Cerebellum (tissue), 4 donors: ENCODE measurements at places on chromosomes 13 and 19.

GRCh38 chr19:33505148-33505547 is 16.4 kb downstream of the PEPD start:
- DNase-seq: no peak

- no peak for DNase-seq
These were observed 142.2 kb upstream of the ZNF507 start for GRCh38 chr19:32203161-32203560.

- DNase-seq: no peak
These were observed 13.2 kb downstream of the CBY2 start for GRCh38 chr13:45715351-45715750.

DNA sequence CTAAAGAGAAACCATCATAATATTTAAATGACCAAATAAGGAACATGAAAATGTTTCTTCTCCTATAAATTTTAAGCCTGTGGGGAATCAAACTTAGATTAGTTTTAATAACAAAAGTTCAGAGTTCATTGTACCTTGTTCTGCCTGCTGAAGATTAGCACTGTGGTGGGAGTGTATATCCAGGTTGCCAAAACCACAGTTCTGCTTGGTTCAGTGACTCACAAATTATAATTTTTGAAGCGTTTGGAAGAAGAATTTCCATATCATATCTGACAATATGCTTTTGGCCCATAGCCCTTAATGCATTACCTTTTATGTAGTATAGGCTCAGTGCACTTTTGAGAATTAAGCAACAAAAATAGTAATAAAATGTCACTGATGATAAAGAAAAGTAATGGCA is 545.2 kb downstream of the GPC6 start:
- no peak for DNase-seq

- no peak for DNase-seq
These were observed 18.6 kb upstream of the POSTN start for GRCh38 chr13:37617173-37617572.

DNA sequence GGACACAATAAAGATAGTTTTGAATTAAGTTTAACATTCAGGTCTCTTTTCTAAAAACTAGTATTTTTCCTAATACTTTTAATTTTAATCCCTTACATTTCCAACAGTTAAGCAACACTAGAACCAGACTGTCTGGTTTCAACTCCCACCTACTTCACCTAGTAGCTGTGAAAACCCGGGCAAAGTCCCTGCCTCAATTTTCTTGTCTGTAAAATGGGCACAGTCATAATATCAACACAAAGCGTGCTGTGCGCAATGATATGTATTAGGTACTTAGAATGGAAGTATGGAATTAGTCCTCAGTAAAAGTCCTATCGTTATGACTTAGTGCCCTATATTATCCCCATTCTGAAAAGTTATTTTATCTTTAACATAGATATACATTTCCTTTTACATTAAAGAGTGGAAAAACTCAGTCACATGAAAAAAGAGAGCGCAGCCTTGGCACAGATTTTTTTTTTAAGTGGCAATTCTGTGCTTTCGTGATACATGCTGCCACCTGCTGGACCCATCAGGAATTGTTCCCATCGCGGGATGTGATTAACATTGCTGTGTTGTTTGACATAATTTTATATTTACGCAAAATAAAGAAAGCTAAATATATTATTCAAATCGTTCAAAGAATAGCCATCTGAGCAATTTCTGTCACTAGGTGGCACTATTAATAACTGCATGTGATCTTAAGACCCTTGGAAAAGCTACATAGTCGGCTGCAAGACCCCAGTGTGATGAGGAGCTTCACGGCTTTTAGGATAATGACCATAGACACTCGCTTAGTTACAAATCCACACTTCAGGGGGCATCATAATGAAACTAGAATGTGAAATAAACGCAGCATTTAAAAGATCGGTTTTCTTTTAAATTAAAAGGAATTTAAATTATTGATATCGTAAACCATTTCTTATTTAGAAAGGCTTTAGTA is 59.9 kb downstream of the LIG4 start:
- DNase-seq: peak; percentile 35

DNA sequence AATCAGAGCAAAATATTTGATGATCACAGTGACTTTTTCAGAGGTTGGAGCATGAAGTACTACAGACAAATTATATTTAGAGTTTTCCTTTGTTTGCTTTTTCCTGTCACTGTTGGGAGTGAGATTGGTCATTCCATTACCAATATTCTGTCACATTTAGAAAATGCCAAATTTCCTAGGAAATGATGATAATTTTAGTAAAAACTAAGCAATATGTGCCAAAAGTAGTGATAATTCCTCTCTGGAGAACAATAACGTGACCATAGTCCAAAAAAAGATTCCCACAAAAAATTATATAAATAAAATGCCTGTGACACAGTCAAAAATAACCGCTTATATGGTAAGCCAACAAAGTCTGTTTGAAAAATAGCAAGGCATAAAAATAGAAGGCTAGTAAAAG is 2719.4 kb downstream of the PCDH9 start:
- no peak for DNase-seq

GRCh38 chr19:55116859-55117662 is at the start of gene PPP1R12C:
TSS of gene PPP1R12C (minus strand) at chr19:55117637. CDS start at chr19:55117543, 94 bp downstream.
- DNase-seq: no peak

GRCh38 chr19:42433503-42434260 is 6.5 kb upstream of the LIPE start:
- DNase-seq: no peak

GRCh38 chr13:104920091-104920490 is 1615.4 kb downstream of the EFNB2 start:
- DNase-seq: no peak

- DNase-seq: no peak
These were observed 170.8 kb downstream of the KDM4B start for GRCh38 chr19:5139583-5140325.

DNA sequence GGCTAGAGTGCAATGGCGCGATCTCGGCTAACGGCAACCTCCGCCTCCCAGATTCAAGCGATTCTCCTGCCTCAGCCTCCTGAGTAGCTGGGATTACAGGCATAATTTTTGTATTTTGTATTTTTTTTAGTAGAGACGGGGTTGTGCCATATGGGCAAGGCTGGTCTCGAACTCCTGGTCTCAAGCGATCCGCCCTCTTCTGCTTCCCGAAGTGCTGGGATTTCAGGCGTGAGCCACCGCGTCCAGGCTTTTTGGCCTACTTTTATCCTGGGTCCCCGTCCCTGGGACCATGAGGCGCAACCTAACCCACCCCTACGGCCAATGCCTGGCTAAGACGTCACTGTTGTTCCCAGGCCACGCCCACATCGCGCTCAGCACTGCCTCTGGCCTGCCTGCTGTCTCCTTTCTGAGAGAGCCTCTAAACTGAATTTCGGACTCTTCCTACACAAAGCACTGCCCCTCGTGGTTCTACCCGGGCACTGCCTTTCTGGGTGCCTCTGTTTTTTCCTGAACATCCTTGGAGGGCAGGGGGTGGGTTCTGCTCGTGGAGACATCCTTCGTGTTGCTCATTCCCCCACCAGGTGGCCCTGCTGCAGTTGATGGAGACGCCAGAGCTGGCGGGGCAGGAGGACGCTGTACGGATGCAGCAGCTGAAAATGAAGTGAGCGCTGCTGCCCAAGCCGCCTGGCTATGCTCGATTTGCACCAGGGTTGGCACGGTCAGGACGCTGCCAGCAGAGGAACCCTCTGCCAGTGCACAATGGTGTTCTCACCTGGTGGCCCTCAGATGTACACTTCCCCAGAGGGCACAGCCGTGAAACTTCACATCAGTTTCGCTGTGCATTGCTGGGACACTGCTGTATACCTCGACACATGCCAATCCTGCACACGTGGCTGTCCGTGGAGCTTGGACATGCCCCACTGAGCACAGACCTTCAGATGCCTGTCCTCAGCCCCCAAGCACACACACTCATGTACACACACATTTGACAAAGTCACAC is 2.0 kb downstream of the REX1BD start:
- peak; percentile 93 for DNase-seq

DNA sequence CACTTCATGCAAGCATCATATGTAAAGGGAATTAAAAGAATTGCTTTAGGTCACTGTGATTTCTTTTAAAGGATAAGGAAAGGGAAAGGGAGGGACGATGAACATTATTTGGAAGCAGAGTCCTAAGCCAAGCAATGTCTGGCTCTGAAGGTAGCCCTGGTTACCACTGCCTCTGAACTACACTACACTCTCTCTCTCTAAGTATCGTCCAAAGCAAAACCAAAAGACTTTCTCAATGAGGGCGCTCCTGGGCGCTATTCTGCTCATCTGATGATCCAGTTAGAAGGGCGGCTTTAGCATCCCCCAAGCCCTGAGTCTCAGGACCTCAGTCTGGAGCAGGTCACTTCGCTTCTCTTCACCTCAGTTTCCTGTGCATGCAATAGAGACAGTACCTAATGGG is 26.2 kb downstream of the FOXO1 start:
- DNase-seq: no peak

DNA sequence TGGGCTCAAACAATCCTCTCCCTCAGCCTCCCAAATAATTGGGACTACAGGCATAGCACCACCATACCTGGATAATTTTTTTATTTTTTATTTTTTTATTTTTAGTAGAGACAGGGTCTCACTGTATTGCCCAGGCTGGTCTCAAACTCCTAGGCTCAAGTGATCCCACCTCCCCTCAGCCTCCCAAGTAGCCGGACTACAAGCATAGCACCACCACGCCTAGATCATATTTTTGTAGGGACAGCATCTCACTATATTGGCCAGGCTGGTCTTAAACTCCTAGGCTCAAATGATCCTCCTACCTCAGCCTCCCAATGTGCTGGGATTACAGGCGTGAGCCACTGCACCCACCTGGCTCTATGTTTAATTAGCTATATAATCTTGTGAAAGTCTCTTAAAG is 114.2 kb downstream of the TRPC4 start:
- DNase-seq: no peak

DNA sequence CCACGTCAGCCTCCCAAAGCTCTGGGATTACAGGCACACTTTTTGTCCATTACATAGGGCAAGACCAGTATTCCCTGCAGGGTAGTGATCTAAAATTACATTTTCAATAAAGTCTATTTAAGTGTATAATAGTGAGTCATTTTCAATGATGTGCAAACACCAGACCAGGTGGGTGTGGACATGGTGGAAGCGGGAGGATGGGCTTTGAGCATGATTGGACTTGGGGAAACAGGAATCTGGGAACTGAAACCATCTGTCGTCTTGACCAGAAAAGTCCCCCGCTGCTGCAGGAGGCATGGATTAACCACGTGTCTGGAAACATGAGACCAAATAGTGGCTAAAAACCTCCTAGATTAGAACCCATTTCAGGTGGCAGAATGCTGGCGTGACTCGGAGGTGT is 4.9 kb downstream of the FXYD3 start:
- peak; percentile 66 for DNase-seq

DNA sequence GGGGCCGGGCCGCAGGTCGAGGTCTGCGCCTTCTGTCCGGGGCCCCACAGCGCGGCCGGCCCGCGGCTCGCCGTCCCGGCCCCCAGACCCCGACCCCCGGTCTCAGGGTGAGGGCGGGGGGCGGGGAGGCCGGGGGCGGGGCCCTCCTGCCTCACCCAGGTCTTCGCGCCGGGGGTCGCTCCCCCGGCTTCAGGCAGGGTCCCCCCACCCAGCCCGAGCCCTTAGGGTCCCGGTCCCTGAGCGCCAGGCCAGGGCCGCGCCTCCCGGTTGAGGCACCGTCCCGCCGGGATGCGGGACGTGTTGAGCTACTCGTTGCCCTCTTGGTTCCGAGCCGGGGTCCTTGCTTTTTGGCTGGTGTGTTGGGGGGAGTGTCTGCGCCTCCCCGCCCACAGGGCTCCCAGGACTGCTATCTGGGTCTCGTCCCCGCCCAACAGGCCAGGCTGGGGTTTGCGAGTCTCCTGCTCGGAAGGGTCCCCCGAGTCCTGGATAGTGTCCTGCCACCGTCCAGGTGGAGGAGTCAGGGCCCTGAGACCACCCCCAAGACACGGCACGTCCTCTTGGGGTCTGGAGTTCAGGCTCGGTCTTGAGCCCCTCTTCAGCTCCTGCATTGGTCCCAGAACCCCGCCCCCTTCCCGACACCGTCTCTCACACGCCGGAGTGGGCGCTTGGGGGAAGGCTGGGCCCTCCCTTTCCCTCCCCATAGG is 452 bp downstream of the PIAS4 start:
- DNase-seq: peak; percentile 7

GRCh38 chr13:98475522-98475921 is 101.4 kb downstream of the STK24 start:
- DNase-seq: no peak

- no peak for DNase-seq
These were observed 7.8 kb downstream of the GAS6 start for GRCh38 chr13:113855931-113856715.

DNA sequence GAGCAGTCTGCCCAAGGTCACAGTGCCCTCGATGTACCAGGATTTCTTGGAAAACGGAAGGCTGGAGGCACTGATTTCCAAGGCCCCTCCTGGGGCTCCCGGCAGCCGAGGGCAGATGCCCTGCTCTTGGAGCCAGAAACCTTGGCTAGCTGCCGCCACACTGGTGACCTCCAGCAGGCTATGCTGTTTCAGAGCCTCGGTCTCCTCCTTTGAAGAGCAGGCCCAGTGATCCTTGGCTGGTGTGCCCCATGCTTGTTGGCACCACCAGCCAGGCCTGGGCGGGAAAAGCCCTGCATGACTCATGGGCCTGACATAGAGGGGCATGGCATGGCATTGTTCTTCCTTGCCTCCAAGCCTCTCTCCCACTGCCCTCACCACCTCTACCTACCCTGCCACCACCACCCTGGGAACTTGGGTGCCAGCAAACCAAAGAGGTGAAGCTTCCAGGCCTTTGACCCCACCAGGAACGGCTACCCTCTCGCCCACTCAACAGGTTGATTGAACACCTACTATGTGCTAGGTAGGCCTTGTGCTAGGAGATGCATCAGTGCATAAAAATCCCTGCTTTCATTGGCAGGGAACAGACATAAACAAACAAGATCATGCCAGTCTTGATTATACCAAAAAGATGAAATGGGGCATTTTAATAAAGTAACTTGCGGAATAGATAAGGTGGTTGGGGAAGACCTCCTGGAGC is 1.6 kb upstream of the CLEC11A start:
- DNase-seq: peak; percentile 44

DNA sequence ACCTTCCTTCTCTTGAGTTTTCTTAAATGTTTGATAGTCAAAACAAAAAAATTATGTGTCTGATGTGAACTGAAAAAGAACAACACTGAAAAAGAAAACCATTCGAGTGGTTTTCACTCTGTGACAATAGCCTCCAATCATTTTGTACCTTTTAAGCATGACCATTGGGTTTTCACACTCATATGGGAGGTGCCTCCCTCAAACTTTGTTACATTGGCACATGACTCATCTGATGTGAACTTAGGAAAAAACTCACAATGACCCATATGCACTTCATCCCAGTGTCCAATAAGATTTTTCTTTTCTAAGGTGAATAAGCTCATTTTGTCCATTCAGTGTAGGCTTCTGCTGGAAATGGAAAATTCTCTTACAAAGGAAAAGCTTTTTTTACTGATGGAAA is 66.6 kb upstream of the XPO4 start:
- DNase-seq: no peak

- no peak for DNase-seq
These were observed 140.9 kb downstream of the ABCC4 start for GRCh38 chr13:95160112-95160906.

DNA sequence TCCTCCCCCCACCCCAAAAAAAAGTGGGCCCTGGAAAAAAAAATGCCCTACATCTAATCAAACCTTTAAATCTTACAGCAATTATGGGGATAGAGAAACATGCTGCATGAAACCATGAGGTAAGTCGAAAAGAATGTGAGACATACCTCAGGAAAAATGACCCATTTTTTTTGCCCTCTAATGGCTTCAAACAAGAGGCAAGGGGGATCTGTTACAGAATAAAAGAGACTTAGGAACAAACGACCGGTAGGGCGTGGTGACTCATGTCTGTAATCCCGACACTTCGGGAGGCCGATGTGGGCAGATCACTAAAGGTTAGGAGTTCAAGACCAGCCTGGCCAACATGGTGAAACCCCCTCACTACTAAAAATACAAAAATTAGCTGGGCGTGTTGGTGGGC is 8.4 kb downstream of the RGL3 start:
- DNase-seq: no peak
